ENCODE measurements at places on chromosomes 12 and 14. TPM values are rescaled to one million over a fixed set of nuclear protein-coding genes. Genes with fewer than 3 reads are reported as not detected.

GRCh38 chr12:11397366-11397765 is 2.0 kb upstream of the PRB2 start:
- DNase-seq = no peak

DNA sequence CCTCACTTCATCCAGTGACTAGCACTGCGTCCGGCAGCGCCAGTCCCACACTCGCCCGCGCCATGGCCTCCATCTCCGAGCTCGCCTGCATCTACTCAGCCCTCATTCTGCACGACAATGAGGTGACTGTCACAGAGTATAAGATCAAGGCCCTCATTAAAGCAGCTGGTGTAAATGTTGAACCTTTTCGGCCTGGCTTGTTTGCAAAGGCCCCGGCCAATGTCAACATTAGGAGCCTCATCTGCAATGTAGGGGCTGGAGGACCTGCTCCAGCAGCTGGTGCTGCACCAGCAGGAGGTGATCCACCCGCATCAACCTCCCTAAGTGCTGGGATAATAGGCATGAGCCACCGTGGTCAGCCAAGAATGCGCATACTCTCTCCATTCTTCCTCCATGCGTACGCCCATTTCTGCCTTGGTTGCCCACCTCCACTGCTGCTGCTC is 59.9 kb downstream of the IRF2BPL start:
- no peak for DNase-seq

- DNase-seq = no peak
These were observed 491 bp downstream of the WDR20 start for GRCh38 chr14:102140027-102140749.

Gene SMIM10L1
- 6.4 TPM for polyA plus RNA-seq
